ENCODE measurements at places on chromosomes 16 and 17.
A peak's percentile ranks its signal among the peaks of the same experiment; 100 is the strongest.

GRCh38 chr16:11586856-11587642 is at the start of gene LITAF:
TSS of gene LITAF (minus strand) at chr16:11586919. CDS start at chr16:11556730, 30,189 bp downstream.
- peak; percentile 43 for DNase-seq
- H3K4me1 ChIP-seq, result peaks cover 49% of the 10 kb centered on the region

- no peak overlapping the region for H3K27ac ChIP-seq
- peaks cover 49% of the 10 kb centered on the region for H3K36me3 ChIP-seq
- DNase-seq, result no peak
- no peak overlapping the region for H3K4me3 ChIP-seq
Observed at GRCh38 chr16:28096983-28097899, 33.7 kb upstream of the GSG1L start.

GRCh38 chr16:50645563-50646220 is 35.4 kb downstream of the SNX20 start:
- no peak overlapping the region for H3K27ac ChIP-seq
- no peaks in the 10 kb centered on the region for H3K4me1 ChIP-seq
- H3K36me3 ChIP-seq, result peaks cover 2% of the 10 kb centered on the region
- H3K27me3 ChIP-seq, result peaks cover 15% of the 10 kb centered on the region
- no peak overlapping the region for H3K4me3 ChIP-seq

GRCh38 chr16:4597174-4597573 is 17.5 kb downstream of the UBALD1 start:
- H3K4me3 ChIP-seq, result no peak overlapping the region
- H3K4me1 ChIP-seq, result no peaks in the 10 kb centered on the region
- no peak for DNase-seq
- H3K27ac ChIP-seq, result no peak overlapping the region
- peaks cover 25% of the 10 kb centered on the region for H3K27me3 ChIP-seq
- no peaks in the 10 kb centered on the region for H3K36me3 ChIP-seq

DNA sequence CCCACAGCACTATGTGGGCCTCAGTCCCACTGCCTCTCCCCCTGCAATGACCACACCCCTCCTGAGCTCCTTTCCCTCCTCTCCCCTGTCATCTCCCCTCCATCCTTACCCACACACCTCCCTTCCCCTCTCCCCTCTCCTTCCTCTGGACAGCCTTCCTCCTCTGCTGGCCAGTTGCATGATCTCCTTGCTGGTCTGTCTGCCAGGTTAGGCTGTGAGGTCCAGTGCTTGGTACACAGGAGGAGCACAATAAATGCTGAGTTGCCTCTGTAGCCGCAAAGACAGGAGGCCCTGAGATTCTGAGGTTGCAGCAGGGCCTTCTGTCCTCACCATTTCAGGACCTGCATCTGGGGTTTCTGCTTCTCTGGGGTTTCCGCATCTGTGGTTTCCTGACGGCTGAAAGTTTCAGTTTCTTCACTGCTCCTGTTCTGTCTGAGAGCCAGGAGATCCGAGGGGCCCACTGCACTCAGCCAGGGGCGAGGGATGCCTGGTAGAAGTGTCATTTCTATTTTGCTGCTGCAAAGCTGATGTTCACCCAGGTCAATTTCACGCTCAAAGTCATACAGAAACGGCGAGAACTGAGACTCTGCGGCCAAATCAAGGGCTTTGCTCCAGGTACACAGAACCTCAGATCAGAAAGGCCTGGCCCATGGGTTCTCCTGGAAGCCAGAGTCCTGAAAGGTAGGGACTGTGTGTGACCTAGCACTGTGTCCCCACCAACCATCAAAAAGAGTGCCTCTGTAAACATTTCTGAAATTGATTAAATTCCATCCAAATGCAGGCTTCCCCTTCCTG is 4.6 kb upstream of the SLC12A3 start:
- peak; percentile 53 for DNase-seq
- peak overlapping the region; percentile 94 for H3K27ac ChIP-seq
- H3K27me3 ChIP-seq, result no peaks in the 10 kb centered on the region

DNA sequence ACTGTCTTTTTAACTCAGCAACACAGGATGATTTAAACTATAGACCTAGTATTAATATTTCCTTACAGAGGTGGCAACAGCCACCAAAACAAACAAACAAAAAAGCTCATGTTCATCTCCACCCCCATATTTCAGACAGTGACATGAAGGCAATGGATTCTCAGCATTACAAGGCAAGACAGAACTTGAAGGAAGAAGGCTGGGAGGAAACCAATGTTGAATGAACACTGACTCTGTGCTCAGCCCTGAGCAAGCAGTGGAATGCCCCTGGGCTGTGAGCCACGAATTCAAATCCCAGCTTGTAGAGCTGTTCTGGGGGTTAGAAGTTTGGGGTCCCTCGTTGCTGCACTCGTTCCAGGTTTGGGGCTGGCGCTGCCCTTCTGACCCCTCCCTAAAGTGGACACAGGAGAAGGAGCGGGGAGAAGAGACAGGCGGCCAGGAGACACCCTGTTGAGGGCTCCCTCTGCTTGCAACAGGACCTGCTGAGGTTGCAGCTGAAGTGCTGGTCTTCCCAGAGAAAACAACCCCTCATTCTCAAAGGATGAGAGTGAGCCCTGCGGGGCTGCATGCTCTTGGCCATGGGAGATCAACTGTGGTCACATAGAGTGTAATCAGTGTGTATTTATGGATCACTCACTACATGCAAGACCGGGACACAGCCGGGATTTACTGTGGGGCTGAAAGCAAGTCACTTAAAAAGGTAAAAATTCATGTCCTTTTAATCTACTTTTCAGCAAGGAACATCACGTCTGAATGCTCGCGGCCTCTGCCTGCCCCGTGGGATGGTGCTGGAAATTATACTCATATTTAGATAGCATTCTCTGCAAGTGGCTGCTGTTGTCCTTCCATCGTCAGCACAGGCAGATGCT is 34.3 kb downstream of the MYH3 start:
- H3K4me1 ChIP-seq, result peaks cover 5% of the 10 kb centered on the region
- H3K27ac ChIP-seq, result no peak overlapping the region
- no peaks in the 10 kb centered on the region for H3K36me3 ChIP-seq

GRCh38 chr17:56707312-56708219 is 114.1 kb downstream of the NOG start:
- peaks cover 40% of the 10 kb centered on the region for H3K27me3 ChIP-seq
- H3K4me1 ChIP-seq, result no peaks in the 10 kb centered on the region
- no peaks in the 10 kb centered on the region for H3K36me3 ChIP-seq
- no peak overlapping the region for H3K27ac ChIP-seq
- no peak overlapping the region for H3K4me3 ChIP-seq
- DNase-seq, result no peak

DNA sequence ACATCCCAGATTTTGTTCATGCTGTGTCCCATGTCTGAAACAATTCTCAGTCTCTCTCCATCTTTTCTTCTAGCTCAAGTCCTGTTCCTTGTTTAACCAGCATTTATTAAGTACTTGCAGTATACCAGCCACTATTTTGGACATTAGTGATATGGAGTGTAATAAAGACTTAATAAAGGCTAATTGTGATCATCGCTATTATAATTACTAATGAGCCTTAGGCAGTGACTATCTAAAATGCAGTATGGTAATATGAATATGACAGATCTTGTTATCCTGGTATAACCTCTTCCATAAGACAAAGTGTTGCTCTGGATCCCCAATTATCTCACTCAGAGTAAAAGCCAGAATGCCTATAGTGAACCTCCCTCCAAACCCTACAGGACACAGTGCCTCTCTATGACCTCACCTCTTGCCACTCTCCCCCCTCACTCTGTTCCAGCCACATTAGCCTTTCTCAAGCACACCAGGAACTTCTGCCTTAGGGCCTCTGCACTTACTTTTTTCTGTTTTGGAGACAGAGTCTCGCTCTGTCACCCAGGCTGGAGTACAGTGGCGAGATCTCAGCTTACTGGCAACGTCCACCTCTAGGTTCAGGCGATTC is 1.8 kb upstream of the FLOT2 start:
- H3K4me1 ChIP-seq, result peaks cover 54% of the 10 kb centered on the region
- H3K27me3 ChIP-seq, result no peaks in the 10 kb centered on the region
- peak overlapping the region; percentile 38 for H3K27ac ChIP-seq
- DNase-seq, result no peak

- no peak overlapping the region for H3K27ac ChIP-seq
- no peak for DNase-seq
- no peak overlapping the region for H3K4me3 ChIP-seq
Observed at GRCh38 chr17:41467561-41467960, 375 bp upstream of the KRT32 start.

DNA sequence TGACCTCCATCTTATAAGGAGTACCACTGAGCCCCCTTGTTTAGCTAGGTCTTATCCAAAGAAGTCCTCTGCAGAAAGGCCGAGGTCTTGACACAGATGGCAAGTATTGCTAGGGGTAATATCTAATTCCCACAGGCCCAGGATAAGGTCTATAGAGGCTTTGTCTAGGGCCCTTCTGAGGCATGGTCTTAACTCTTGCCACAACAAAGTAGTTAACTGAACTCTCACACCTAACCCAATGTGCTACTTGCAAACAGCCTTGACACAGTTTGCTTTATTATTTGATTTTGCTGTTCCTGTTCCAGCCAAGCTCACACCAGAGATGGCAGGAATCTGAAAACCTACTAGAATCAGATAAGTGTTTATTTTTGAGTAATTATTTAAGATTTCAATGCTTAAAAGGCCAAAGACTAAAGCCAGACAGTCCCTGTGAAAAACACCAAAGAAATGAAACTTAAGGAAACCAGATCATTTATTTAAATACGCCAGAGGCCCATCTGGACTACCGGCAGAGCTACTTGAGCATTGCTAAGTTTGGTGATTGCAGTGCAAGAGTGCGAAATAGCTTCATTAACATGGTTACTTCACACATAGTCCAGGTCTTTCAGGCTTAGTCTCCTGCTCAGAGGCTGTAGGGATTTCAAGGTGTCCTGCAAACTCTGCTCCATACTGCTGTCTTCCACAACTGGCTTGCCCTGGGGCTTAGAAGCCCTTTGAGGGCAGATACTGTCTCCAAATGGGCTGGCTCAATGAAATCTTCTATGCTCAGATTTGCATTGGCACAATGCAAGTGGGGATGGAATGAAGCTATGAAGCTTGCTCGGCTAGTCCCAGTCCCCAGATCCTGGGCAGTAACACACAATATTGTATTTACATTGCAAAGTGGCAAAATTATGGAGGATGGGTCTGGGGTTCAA is 28.5 kb upstream of the SUPT4H1 start:
- DNase-seq, result no peak
- H3K4me3 ChIP-seq, result peak overlapping the region; percentile 39
- peak overlapping the region; percentile 66 for H3K27ac ChIP-seq
- H3K27me3 ChIP-seq, result no peaks in the 10 kb centered on the region

DNA sequence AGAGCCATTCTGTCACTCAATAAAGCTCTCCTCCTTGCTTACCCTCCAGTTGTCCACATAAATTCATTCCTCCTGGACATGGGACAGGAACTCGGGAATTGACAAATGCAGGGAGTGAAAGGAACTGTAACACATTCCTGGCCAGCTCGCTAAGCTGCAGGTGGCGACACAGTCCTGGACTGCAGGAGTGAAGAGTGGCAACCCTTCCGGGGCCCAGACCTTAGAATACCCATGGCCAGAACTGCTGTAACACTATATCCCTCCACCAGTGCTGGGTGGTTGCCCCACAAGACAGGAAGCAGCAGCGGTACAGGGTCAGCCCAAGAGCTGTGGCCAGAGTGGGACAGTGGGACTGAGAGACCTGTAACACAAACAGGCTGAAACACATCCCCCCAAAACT is 30.3 kb upstream of the KIF2B start:
- H3K4me3 ChIP-seq, result no peak overlapping the region
- no peak for DNase-seq
- no peak overlapping the region for H3K27ac ChIP-seq
- peaks cover 3% of the 10 kb centered on the region for H3K36me3 ChIP-seq
- no peaks in the 10 kb centered on the region for H3K4me1 ChIP-seq

GRCh38 chr16:80993834-80994233 is 12.9 kb downstream of the CMC2 start:
- H3K36me3 ChIP-seq, result peaks cover 28% of the 10 kb centered on the region
- peaks cover 36% of the 10 kb centered on the region for H3K4me1 ChIP-seq
- DNase-seq, result no peak
- H3K27me3 ChIP-seq, result no peaks in the 10 kb centered on the region
- H3K27ac ChIP-seq, result no peak overlapping the region

DNA sequence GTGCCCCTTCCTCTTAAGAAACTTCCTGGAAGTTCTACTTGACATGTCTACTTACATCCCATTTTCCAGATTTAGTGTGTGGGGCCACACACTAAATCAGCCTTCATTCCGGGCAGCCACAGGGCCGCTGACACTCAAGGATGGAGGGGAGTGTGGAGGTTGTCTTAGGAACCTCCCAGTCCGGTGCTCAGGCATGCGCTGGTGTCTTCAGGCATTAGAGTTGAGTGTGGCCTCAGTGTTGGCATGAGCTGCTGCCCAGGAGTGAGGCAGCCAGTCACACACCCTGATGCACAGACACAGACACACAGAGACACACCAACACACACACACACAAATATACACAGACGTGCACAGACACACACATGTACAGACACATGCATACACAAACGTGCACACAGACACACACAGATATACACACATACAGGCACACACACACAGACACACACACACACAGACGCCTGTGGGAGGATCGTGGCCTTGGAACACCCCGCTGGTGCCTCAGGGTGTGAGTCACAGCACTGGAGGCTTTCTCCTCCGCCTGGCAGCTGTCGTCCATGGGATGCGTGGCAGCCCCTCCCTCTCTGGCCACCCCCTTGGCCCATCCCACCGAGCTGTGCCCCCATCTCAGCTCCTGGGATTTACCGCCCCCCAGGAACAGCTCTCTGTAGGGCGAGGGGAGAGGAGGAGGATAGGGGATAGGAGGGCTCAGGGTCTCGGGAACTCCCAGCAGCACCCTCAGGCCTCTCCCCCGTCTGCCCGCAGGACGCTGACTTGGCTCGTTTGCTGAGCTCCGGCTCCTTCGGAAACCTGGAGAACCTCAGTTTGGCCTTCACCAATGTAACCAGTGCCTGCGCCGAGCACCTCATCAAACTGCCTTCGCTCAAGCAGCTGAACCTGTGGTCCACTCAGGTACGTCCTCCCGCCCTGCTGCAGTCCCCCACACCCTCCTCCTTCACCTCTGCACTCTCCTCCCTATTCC is 75.6 kb upstream of the PLCG2 start:
- no peak overlapping the region for H3K4me3 ChIP-seq
- H3K4me1 ChIP-seq, result no peaks in the 10 kb centered on the region
- peaks cover 29% of the 10 kb centered on the region for H3K36me3 ChIP-seq

DNA sequence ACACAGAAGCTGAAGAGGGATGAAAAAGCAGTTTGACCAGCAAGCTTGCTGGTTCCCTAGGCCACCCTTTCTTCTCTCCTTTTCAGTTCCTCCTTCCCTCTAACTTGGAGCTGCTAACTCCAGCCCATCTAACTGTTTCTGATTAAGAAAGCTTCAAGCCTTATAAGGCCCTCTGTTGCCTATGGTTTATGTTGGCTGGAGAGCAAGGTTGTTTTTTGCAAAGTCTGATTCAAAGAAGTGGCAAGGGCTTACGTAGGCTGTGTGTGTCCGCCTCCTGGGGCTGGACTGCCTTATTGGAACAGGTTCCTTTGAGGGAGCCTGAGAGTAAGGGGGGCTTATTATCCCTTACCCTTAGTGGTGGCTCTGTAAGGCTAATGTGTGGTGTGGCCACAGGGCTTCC is 7.1 kb downstream of the AKAP1 start:
- H3K27ac ChIP-seq, result no peak overlapping the region
- H3K36me3 ChIP-seq, result no peaks in the 10 kb centered on the region
- DNase-seq, result no peak
- no peak overlapping the region for H3K4me3 ChIP-seq
- peaks cover 31% of the 10 kb centered on the region for H3K4me1 ChIP-seq
- no peaks in the 10 kb centered on the region for H3K27me3 ChIP-seq

All from central memory CD8-positive, alpha-beta T cell (primary cell).